ENCODE measurements at places on chromosomes 13 and 19.
A peak's percentile ranks its signal among the peaks of the same experiment; 100 is the strongest.

DNA sequence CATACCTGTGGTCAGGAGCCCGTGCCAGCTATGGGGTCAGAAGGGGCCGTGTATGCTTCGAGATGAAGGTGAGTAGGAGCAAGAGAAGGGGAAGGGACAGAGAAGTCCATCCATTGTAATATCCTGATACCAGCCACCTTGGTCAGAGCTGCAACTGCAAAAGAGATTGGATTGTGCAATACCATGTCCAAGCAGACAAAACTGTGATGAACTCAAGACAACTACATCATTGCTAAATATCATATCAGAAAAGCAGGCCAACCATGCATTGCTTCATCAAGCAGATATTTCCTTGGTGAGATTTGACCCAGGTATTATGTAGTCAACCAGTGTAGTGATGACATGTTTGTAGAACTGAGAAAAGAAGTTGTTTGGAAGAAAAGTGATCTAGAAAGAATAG, 12.1 kb downstream of the HNRNPUL1 start:
- DNase-seq, result no peak

DNA sequence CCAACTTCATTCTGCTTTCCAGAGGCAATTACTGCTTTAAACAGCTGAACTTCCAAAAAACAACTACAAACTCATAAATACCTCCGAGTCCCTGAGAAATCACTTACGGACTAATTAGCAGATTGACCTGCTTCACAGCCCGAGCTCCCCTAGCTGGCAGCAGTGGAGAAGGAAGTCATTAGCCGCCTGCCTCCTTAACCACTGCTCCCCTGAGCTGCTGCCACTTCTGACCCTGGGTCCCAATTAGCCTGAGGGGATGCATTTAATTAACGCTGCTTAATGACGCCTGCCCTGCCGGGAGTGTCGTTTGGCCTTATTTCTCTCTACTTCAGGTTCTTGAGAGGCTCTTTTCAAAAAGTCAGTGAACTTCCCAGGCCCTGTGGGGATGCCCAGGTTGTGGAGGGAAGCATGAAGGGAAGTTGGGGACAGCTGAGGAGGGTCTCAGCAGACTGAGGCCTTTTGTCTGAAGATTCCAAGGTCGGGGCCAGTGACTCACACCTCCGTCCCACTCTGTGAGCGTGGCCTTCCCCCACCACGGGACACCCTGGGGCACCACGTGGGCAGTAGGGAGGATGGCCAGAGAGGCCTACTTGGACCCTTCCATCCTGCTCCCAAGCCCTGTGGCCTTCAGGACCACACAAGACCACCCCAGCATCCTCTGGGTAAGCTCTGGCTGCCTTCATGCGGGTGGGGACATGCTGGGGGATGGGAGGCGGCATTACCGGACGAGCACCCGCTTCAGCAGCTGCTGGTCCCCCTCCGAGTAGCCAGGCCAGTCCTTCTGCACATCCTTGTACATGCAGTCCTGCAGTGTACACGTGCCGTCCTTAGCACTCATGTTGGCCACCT, 19.8 kb upstream of the ISYNA1 start:
- peak; percentile 42 for DNase-seq

- DNase-seq, result no peak
Observed at GRCh38 chr19:7897292-7897691, 6.4 kb upstream of the MAP2K7 start.

- peak; percentile 83 for DNase-seq
Observed at GRCh38 chr19:34712395-34713261, 21.4 kb upstream of the ZNF181 start.

DNA sequence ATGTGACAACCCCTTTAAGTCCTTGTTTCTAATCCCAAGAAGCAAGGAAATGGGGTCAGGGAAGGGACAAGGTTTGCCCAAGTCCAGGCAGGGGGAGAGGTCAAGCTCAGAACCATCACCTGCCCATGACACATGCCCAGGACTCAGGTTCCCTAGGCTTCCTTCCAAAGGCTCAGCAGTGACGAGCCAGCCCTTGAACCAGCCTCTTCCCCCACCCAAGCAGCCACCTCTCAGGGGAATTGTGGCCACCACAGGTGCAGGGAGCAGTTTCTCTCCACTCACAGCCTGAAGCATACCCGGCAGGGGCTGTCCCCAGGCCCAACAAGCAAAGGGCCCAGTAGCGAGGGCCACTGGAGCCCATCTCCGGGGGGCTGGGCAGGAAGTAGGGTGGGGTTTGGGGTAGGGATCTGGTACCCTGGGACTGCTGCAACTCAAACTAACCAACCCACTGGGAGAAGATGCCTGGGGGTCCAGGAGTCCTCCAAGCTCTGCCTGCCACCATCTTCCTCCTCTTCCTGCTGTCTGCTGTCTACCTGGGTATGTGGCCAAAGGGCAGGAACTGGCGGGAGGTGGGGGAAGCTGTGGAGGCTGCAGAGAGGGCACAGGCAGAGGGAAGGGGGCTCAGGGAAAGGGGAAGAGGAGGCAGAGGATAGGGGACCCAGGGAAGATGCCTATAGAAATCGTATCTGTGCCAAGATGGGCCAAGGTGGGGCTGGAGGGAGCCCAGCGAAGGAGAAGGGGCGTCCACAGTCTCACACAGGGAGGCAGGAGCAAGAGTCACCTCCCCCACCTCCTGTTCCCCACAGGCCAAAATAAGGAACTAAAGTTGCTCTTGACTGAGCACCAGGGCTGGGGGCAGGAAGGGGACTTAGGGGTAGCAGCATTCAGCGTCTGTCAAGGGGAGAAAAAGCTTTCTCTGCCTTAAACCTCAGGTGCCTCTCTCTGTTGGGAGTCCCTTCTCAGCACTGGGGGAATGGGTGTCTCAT, at the start of gene CD79A:
Gene CD79A (plus strand): TSS at position 433 of the 986 bp plus-strand sequence. CDS start 26 bp downstream, at position 459.
- no peak for DNase-seq

- DNase-seq, result no peak
Observed at GRCh38 chr19:36207605-36208252, 6.7 kb downstream of the ZNF565 start.

DNA sequence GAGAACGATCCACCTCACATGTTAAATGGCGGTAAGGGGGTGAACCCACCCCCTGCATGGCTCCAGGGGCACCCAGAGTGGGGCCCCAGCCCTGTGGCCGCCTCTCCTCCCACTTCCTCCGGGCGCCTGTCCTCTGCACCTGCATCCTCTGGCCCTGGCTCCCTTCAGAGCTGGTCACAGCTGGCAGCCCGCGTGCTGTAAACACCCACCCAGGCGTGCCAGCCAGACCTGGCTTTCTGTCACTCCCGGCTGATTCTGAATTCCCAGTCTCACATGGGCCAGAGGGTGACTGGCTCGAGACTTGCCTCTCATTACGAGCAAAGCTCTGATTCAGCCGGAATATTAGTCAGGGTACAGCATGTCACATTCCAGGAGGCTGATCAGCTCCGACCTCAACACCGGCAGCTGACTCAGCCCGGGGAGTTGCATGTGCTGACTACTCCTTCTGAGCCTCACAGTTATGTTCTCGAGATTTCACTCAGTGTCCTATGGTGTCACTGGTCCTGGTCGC, 75.1 kb downstream of the GNG7 start:
- peak; percentile 37 for DNase-seq

DNA sequence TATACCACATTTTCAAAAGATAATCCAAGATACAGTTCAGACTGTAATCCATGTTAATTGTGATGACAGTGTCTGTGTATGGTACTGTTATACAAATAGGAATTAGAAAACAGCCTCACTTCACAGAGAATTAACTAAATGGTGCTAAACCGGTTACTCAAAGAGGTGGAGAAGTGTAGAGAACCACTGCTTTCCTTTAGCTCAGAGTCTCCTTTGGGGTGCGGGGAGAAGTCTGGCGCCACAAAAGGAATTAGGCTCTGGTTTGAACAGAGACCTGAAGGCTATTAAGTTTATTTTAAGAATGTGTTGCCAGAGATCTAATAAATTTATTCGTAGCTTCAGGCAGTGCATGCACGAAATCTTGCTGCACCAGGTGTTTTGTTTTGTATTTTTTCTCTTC, 65.8 kb downstream of the FREM2 start:
- no peak for DNase-seq

DNA sequence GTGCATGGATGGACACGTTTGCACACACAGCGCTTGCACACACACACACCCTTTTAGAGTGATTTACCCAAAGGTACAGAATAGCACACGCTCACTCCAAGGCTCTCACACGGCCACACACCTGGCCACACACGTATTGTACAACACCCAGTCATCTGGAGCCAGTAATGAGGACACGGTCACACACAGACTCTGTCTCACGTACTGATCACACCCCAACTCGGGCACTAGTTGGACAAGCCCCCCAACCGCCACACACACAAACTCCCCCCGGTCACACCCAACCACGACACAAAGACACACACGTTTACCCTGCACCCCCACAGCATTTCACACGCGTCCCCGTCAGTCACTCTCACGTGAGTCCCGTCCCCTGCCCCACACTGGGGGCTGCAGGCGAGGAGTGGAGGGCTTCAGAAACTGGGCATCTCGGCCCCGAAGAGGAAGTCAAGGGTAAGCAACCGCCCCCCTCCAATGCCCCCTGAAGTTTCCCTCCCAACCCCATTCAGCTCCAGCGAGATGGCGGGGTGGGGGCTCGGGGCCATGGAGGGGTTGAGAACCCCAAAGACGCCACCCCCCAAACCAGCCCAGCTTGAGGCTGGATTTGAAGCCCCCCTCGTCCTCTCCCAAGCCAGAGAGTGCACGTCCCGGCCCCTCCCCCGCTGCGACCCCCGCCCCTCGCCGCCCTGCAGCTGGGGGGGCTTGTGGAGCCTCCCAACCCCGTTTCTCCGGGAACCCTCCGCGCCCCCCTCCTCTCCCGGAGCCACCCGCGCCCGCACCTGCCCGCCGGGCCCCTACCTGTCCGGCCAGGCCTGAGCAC, 599 bp downstream of the OLFM2 start:
- DNase-seq, result no peak

DNA sequence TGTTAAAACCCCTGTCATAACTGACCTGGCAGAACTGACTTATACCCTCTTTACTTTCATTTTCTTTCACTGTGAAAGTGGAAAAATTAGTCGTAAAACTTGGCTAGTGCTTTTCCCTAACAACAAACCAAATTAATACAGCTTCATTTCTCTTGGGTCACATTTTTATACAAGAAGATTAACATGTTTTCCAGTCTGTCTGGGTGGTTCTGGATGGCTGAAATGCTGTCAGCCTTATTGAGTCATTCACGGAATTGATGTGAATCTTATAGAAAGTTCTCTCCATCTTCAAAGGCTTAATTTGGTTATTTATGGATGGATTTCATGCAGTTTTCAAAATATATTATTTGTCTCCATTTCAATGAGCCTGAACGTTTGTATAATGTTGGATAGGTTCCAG, 440.0 kb downstream of the KCTD12 start:
- DNase-seq, result no peak

DNA sequence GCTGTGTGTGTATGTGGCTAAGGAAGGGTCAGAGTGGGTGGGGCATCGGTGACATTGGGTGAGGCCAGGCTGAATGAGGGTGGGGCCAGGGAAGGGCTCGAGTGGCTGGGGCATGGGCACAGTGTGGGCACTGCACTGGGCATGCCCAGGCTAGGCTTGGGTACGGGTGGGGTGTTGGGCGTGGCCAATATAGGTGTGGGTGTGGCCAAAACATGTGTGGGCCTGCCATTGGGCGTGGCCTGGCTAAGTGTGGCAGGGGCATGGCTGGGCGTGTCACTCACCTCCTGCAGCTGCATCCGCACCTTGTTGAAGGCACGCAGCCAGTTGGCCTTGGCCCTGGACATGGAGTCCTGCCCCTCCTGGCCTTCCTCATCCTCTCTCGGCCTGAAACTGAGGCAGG, 33.2 kb downstream of the UNC13A start:
- no peak for DNase-seq

DNA sequence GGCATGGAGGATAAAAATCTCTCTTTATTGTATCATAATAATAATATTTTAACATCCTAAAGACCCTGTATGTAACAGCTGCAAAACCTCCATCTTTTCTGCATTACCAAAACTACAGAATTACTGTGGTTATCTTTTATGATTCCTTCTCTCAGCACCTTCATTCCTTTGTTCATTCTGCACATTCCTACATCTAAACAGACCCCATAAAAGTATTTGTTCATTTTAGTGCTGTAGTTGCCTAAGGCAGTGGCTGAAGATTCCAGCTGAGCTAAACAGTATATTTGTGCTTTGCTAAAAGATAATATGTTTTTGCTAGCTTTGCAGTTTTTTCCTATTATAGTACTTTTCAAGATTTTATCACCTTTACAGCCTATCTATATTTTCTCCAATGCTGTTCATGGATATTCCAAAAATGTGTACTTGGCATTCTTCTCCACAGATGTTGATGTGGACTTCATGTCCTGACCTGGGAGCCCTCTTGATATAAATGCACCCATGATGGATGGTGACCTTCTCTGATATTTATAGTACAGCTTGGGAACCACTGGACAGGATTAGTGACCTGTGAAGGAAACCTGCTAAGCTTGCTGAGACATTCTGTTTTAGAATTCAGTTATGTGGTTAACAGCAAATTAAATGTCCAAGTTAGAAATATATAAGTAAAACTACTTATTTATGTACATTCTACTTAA, 2832.9 kb upstream of the PCDH20 start:
- DNase-seq, result no peak

- peak; percentile 89 for DNase-seq
Observed at GRCh38 chr13:26482451-26483197, 74.9 kb upstream of the WASF3 start.

DNA sequence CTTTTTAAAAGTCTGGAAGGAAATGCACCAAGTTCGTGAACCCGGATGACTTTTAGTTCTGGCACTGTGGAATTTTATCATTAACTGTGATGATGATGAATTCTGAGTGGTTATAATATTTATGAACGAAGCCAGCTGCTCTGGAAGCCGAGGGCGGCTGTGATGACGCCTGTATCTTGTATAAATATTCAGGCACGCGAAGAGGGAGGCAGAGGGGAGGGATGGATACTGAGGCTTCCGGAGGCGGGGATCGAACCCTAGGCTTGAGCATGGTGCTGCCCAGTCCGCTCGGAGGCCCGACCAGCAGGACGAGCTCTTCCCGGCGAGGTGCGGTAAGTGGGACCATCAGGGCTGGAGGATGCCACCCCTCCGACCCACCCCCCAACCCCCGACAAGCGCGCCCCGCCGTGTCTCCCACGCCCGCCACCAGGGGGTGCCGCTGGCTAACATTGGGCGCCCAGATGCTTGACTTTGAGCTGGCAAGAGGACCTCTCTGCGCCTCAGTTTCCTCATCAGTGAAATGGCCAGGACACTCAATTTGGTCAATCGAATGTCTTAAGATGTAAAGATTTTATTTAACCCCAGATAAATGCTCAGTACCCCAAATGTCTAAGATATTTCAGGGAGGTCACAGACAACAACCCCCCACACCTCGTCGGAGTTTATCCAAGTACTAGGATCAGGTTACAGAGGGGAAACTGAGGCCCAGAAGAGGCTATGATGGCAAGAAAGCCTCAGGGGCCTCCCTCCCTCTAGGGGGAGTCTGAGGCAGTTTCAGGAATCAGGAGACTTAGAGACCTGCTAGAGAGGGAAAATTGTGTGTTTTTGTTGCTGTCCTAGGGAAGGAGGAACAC, 4.5 kb upstream of the RAB3A start:
- no peak for DNase-seq

- no peak for DNase-seq
Observed at GRCh38 chr19:46036744-46037128, 4.1 kb downstream of the IGFL4 start.

DNA sequence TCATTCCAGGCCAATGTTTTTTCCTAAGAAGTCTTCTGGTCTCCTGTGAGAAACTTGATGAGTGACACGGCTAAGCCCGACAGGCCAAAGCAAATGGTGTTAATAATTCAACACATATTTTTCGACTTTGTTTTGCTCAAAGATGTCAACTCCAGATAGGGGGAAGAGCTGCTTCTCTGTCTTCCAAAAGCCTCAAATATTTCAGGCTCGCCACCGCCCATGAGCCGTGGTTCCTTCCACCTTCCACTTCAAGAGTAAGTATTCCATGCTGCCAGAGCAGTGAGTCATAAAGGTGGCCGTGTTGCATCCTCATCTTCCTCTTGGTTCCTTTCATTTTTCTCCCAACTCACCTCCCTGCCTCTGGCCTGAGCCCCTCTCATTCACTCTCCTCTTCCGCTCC, 272.6 kb downstream of the EFNB2 start:
- DNase-seq, result no peak

Data from mesendoderm (in vitro differentiated cells).